ENCODE measurements at places on chromosomes 2 and 18.
A peak's percentile ranks its signal among the peaks of the same experiment; 100 is the strongest.

DNA sequence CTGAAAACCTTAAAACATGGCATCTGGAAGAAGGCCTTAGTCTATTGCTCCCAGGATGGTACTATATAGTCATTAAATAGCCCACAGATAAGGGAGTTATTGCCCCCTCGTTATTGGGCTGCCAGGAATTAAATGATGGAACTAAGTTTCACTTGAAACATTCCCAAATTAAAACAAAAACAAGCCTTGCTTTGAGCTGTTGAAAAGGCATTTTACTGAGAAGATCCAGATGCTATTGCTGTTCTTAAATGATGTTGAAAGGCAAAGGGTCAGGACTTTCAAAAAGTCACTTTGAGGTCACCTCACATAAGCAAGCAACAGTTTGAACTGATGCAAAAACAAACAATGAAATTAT lies 2.0 kb upstream of the AMMECR1L start:
- no peak for DNase-seq

DNA sequence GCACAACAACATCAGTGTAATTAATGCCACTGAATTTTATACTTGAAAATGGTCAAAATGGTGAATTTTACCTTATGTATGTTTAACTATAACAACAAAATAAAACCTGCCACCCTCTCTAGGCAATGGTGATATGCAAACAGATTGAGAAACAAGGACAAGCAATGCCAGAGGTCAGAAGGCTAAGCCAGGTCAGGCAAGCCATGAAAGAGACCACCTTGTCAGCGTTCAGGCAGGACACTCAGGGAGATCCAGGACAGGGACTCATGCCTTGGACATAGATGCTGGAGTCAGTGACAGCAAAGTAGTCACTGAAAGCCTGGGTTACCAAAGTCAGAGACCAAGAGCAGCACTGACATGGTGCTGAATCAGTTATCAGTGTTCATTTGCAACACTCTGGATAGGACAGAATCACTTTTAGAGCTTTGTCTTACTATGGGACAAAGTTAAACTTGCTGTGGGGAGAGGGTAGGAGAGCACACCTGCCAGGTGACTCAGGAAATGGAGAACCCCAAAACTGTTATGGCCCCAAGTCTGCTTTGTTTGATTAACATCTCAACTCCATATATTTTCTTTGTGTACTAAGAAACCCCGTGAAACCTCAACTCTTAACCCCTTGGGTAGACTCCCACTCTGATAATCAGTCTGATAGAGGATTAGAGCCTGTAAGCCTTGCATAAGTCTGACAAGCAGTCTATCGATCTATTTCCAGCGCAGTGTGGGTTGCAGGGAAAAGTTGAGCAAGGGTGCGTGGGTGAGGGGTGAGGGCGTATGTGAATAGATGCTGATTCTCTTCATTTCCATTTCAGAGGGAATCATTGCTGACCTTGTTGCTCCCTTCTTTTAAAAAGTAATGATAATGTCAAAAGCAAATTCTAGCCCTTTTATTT lies 48.7 kb upstream of the ZNF385B start:
- no peak for DNase-seq

GRCh38 chr2:63425606-63426005 lies 162.7 kb downstream of the WDPCP start:
- DNase-seq, result no peak

DNA sequence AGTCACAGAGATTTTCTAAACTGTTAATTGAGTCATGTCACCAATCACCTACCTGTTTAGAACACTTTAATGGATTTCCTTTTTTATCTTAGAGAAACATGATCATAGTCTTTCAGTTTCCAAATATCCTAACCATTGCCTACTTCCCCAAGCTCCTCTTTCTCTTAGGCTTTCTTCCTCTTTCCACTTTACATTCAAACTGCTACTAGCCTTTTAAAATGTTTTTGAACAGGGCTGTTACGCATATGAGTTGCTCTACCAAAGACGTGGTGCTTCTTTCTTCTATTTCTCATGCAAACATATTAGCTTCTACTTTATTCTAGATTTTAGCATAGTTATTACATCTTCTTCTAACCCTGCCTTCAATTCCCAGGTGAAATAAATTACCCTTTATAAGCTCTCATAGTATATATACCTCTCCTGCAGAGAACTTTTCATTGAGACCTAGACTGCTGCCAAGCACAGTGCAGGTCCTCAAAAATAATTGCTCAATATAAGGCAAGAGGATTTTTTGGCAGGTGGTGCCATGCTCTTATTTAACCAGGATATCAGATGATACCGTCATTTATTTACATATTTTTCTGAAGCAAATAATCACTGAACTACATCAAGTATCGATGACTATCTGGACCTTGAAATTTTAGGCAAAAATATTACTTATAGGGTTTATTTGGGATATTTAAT lies 937.1 kb downstream of the TSN start:
- DNase-seq, result peak; percentile 52

DNA sequence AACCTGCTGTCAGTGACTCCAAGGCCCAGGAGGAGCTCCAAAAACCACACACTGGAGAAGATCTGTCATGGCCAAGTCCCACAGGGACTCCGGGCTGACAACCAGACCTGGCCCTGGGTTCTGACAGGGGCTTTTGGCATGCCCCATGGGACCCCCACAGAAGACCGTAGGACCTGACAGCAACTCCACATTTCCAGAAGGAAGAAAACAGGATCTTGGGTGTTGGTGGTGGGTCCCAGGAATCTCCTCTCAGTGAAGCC lies 275.9 kb upstream of the HS6ST1 start:
- DNase-seq, result no peak

GRCh38 chr18:12768625-12769024 lies 65.8 kb downstream of the PSMG2 start:
- DNase-seq, result no peak

GRCh38 chr2:38474715-38475566 lies 97.9 kb upstream of the ATL2 start:
- no peak for DNase-seq

- DNase-seq, result no peak
Observed at GRCh38 chr18:25231327-25231691, 120.7 kb downstream of the ZNF521 start.

GRCh38 chr2:46229134-46230063 lies 67.8 kb upstream of the EPAS1 start:
- DNase-seq, result no peak

DNA sequence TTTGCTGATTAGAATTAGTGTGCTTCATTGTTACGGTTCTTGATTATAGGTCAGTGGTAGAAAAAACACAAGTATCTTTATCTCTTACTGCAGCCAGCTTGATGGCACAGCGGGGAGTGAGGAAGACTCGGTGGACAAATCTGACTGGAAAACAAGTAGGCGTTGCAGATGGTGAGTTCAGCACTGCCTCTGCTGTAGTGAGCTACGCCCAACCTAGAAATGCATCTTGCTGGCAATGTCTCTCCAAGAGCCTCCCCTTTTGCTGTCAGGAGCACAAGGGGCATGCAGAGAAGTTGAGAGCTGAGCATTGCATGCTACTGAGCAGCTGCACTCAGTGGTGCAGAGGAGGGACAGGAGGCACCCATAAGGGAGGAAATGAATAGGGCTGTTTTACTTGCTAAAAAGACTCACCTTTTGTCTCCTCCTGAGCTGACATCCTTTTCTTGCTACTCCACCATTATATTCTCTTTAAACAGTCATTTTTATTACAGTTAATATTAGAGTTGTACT lies 977.3 kb upstream of the ACVR2A start:
- DNase-seq, result no peak

- DNase-seq, result no peak
Observed at GRCh38 chr2:60353406-60353800, 200.1 kb downstream of the BCL11A start.

DNA sequence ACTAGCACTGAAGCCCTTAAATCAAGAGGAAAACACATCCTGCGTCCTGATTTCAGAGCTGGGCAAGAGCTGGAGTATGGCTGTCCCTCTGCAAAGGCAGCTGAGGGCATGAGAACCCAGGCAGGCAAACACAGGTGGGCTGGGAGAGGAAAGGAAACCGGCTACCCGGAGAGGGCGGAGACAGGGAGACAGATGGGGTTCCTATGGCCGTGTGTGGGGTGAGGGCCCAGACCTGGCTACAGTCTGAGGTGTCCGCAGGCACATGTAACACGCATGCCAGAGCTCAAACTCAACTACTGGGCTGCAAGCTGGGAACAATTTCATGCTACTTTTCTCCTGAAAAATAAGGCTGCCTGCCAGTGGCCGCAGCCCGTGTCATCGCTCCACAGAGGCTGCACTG lies 2.7 kb downstream of the COPS9 start:
- no peak for DNase-seq

DNA sequence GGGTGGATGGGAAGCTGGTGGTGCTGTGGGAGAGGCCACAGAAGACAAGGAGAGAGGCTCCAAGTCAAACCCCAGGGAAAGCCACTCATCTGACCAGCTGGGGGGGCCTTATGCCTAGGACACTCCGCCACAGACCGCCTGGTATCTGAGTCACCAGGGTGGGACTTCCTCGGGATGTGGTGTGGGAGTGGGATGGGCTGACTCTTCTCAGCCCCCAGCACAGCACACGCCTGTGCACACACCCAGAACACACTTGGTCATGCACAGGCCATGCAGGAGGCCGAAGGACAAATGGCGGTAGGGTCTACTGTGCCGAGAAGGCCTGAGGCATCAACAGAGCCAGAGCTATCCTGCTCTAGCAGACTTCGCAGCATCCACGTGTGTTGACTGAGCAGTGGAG lies 136.4 kb downstream of the INHBB start:
- DNase-seq, result no peak

DNA sequence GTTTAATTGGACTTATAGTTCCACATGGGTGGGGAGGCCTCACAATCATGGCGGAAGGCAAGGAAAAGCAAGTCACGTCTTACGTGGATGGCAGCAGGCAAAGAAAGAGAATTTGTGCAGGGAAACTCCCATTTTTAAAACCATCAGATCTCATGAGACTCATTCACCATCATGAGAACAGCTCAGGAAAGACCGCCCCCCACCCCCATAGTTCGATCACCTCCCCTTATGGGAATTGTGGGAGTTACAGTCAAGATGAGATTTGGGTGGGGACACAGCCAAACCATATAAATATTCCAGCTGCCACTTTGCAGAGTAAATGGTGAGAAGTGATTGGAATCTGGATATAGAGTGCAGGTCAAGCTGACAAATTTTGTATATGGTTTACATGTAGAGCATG lies 187.4 kb downstream of the ARL4C start:
- DNase-seq, result no peak

- DNase-seq, result no peak
Observed at GRCh38 chr2:96102596-96103186, 13.7 kb downstream of the ADRA2B start.

DNA sequence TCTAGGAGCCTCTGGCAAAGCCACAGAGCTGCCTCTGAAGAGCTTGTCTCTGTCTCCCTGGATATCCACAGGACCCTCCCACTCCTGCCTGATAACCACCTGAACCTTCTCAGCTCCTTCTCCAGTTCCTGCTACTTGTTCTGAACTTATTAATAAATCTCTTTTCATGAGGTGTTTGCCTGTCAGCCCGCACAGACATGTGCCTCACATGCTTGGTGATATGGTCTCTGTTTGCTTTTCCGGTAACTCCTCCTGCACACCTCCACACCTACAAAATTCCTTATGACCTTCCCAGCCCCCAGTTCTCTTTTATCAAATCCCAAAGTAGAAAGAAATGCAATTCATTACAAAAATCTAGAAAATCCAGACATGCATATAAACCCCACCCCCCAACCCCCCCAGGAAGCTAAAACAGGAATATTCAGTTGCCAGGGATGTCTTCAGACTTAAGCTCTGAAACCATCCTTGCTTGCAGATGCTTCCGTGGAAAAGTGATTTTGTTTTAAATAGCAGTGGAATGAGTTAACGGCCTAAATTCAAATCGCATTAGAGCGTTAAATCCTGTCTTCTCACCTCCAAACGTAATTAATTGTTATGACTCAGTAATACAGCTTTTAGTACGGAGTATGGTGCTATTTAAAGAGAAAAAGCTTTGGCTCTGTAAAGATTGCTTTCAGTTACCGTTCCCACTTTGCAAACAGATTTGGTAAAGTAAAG lies 2.1 kb upstream of the PID1 start:
- no peak for DNase-seq

- DNase-seq, result no peak
Observed at GRCh38 chr2:144596073-144596871, 76.4 kb upstream of the ZEB2 start.

DNA sequence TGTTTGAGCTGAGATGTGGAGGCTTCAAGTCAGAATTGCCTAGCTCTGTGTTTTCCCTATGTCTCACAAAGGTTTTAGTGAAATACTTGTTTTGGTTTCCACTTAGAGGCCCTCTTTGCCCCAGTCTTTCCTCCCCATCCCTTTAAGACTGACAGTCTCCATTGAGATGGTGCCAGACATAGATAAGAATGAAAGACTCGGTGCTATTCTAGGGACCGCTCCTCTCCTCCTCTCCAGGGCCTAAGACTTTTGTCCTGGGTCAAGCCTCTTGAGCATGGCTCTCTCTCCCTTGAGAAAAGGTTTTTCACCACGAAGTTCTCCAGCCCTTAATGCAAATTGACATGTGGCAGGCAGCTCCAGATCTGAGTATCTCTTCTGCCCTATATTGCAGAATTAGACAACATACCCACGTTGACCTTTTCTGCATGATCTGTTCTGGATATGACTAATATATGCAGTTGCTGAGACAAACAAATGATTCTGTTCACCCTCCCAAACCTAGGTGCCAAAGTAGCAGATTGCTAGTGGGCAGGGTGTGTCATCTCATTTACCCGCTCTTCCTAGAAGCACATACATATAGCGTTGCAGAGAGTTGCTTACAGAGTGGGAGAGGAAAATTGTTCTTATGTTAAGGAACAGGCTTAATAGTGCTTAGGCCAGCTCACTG lies 47.5 kb upstream of the ACSL3 start:
- DNase-seq, result no peak

DNA sequence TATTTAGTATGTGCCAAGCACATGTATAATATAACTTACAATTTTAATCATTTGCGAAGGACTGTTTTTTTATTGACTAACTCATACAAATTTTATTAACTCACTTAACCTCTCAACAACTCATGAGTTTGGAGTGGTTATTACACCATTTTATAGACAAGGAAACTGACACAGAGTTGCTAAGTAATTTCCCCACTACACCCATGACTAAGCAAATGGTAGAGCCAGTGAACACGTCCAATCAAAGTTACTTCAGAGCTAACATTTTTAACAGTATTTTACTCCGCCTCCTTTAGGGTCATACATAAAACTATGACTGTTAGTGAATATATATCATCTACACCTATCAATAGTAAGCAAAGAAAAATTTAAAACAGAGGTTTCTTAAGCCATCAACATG lies 556.7 kb upstream of the FSIP2 start:
- no peak for DNase-seq

DNA sequence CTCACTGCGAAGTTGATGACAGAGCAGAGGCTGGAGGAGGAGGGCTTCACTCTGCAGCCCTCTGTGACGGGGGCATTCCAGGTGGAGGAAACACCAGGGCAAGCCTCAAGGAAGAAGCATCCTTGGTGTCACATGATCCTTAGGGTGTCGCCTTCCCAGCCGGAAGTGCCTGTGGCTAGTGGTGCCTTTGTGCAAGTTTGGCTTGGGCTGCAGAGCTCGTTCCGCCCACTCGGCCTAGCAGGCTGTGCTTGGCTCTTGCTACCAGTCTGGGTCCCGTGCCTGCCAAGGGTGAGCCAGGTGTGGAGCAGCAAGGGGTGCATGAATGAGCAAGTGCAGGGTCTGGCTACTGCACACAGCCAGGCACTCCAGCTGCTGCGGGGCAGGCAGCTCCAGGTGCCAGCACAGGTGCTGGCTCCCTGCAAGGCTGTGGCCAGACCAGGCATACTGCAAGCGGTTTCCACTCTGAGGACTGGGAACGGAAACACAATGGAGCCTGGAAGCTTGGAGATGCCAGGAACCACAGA lies 325.3 kb upstream of the SMIM21 start:
- no peak for DNase-seq

- no peak for DNase-seq
Observed at GRCh38 chr2:158395166-158395565, 61.4 kb downstream of the CCDC148 start.

- DNase-seq, result no peak
Observed at GRCh38 chr18:36212301-36213171, 25.2 kb downstream of the MOCOS start.

All from NCI-H1105 (cell line).